ENCODE measurements at places on chromosomes 7 and 10.

DNA sequence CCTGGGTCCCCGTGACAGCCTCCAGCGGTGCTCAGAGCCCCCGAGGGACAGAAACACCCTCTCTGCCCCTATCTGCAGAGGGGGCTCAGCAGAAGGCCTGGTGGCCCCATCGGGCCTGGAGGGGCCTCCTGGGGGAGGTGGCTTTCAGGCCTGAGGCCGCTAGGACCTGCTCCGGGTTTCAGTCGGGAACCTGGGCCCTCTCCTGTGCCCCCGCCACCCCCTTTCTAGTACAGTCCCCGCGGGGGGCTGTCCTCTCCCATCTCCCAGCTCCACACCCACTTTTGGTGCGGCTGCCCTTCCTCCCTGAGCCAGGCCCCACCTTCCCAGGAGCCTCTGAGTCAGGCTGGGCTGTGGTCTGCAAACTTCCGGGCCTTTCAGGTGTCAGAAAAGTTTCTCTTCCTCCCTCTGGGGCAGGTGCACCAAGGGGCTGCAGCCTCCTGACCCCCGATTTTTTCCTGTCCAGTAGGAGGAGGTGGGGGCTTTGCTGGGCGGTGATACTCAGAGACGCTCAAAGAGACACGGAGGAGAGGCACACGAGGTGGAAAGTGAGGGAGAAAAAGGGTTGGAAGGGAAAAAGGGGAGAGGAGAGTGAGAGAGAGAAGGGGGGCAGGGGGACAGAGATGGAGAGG, 692 bp downstream of the CARD11 start:
- DNase-seq = no peak

- no peak for DNase-seq
These were observed 123.0 kb downstream of the ANLN start for GRCh38 chr7:36512616-36513015.

DNA sequence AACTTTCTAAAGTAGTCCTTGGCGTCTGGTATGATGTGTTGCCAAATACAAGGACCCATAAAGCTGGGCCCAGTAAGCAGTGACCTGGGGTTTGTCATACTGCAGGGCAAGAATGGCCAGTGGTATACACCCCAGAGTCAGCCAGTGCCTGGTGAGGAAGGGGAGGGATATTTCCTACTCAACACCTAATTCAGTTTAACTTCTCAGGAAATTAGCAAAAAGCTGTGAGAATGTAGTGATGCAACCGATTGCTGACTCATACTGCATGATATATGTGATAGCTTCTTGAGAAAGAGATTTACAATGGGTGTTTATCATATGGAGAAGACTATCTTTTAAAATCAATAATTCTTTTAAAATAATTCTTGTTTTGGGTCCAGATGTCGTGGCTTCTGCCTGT, 889.3 kb upstream of the CELF2 start:
- DNase-seq = no peak

GRCh38 chr7:99054781-99055180, 89.1 kb downstream of the SMURF1 start:
- no peak for DNase-seq

DNA sequence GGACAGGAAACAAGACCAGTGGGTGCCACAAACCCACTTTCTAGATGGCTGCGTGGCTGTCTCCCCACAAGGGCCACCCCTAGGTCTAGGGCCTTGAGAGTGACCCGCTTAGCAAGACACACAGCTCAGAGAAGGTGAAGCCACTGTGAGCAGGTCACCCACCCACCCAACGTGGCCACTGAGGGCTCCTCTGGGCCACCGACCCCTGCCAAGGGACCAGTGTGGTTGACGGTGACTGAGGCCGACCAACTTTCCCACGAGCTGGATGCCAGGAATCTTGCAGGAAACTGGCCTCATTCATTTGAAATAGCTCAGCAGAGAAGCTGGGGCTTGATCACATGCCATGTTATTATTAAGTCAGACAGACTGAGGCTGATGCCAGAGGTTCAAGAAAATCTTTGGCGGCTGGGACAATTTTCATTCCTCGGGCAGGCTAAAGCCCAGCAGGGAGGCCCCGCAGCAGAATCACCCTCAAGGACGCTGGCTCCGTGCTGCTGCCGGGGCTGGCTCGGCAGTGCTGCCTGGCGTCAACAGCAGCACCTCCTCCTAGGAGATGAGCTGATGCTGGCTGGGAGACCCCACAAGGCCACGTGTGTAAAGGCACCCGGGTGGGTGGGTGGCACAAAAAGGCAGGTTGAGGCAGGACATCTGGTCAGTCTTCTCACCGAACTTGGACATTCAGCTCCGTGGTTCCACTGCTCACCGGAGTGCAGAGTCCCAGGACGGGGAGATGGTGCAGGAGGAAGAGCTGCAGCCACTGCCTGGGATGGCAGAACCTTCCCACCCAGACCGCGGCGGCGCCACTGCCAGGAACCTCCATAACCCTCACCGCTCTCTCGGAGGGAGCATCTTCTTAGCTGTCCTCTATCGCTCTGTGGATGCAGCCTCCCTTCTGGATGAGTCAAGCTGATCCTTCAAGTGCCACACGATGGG, 57.8 kb downstream of the ZRANB1 start:
- no peak for DNase-seq

GRCh38 chr7:31688996-31689395, 2.0 kb downstream of the PPP1R17 start:
- no peak for DNase-seq

- DNase-seq = no peak
These were observed 329.4 kb upstream of the MYO3A start for GRCh38 chr10:25604591-25604990.

DNA sequence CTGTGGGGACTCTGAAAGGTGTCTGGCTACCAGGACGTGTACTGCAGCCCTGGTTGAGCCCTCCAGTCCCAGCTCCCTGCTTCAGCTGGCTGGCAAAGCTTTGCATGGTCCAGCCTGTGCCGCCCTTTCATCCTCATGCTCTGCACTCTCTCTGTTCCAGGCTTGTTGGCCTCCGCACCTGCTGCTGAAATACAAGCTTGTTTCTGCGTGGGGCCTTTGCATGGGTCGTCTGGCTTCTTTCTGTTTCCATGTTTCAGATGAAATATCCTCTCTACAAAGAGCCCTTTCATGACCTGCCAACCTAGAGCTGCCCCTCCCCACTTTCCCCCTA, 45.9 kb downstream of the TSPAN15 start:
- DNase-seq = no peak

DNA sequence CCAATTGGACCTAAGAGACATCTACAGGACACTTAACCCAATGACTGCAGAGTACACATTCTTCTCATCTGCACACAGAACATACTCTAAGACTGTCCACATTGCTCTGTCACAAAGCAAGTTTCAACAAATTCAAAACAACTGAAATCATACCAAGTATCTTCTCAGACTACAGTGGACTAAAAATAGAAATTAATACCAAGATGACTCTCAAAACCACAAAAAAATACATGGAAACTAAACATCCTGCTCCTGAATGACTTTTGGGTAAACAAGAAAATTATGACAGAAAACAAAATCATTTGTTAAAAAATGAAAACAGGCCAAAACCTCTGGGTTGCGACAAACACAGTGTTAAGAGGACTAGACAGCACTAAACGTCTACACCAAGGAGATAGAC, 24.5 kb downstream of the SNX13 start:
- no peak for DNase-seq

DNA sequence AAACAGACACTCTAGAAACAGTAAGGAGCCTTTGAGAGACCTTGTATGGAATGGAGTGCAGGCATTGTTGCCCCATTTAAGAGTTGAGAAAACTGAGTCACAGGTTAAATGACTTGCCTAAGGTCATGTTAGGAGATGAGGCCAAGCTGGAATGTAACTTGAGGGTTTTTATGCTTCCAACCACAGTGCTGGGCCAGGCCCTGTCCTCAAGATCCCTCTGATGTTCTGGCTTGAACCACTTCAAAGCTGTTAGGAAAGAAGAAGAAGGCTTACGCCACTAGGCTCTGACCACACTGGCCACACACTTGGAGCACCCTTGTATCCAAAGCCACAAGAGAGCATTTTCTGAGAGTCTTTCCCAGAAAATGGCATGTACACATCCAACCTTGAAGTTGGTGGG, 42.7 kb downstream of the PLAU start:
- no peak for DNase-seq

- no peak for DNase-seq
These were observed 928.7 kb downstream of the IPMK start for GRCh38 chr10:57338823-57339558.

DNA sequence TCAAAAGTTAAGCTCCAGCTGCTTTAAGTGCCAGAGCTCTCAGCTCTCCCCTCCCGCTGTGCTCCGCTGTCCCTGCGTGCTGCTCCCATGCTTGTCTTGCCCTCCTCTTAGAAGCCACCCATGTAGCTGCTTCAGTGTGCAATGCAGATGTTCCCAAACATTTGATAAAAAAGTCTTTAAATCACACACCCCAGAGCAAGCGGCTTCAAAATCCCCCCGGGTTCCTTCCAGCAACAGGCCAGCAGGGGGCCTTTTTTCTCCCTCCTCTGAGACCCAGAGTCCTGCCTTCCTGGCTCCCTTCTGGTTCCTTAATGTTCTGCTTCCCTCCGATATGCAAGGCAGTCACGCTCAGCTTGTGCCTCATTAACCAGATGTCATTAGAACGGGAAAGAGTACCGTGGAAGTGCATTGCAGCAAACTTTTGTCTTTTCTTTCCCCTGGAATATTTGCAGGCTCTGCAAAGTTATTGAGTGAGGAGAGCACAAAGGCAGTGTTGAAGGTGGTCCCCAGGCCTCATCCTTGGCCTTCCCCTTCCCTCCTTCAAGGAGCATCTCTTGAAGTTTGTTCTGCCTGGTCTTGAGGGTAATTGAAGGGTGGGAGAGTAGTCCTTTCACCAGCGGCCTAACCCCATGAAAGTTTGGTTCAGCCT, 25.5 kb downstream of the LDB3 start:
- DNase-seq = no peak

DNA sequence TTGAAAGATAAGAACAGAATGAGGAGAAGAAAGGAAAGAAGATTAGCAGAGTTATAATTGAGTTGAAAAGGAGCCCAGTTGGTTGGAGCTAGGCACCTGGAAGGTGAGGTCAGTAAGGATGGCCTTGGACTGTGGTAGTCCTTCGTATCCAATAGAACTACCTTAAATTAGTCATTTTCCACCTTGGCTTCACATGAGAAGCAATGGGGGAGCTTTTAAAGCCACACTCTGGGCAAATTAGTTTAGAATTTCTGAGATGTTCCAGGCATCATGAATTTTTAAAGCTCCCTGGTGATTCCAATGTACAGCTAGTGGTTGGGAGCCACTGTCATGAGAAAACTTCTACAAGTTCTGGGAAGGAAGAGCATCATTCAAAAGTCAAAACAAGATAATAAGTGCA, 27.3 kb upstream of the CYP3A5 start:
- no peak for DNase-seq

DNA sequence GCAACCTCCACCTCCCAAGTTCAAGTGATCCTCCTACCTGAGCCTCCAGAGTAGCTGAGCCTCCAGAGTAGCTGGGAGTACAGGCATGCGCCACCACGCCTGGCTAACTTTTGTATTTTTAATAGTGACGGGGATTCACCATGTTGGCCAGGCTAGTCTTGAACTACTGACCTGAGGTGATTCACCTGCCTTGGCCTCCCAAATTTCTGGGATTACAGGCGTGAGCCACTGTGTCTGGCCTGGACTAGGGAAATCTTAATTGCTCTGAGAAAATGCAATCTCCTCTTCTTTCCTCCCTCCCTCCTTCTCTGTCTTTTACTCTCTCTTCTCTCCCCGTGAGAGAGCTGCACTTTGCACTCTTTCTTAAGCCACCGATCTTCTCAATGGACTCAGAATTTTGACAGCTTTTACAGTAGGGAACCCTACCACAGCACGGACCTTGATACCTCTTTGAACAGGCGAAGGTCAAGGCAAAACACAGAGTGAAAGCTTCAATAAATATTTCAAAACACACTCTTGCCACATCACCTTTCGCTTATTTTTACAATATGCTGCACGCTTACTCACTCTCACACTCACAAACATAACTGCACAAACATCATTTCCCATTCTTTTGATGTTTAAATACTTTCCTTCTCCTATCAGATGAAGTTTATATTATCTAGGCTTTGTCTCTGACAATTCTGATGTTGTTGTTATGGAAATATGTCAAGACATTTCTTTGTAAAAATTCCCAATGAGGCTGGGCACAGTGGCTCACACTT, 173.4 kb upstream of the NRP1 start:
- DNase-seq = no peak

- no peak for DNase-seq
These were observed 10.6 kb downstream of the GLI3 start for GRCh38 chr7:42226354-42226941.

DNA sequence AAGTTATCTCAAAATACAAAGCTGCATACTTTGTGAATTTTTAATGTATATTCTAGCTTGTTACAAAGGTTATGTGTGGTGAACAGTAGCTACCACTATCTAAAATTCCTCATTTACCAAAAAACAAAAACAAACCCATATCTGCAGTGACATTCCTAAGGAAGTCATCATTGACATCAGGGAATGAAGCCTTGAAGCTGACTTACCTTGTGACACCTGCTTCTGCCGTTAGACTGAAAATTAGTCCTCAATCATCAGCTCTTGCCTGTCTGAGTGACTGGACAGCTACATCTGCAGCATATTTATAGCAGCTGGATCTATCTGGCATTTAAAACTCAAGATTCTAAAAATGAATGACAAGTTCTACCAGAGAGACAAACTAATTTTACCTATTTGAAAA, 43.2 kb downstream of the COBL start:
- no peak for DNase-seq

- no peak for DNase-seq
These were observed 12.3 kb downstream of the COL26A1 start for GRCh38 chr7:101374990-101375389.

All from stimulated activated CD4-positive, alpha-beta T cell treated with anti-CD3 and anti-CD28 coated beads, TNF-alpha, amount 100 ng/mL, for 1 hour (primary cell).